Amygdala (tissue), 56 donors: ENCODE measurements at places on chromosomes 16 and 17.

DNA sequence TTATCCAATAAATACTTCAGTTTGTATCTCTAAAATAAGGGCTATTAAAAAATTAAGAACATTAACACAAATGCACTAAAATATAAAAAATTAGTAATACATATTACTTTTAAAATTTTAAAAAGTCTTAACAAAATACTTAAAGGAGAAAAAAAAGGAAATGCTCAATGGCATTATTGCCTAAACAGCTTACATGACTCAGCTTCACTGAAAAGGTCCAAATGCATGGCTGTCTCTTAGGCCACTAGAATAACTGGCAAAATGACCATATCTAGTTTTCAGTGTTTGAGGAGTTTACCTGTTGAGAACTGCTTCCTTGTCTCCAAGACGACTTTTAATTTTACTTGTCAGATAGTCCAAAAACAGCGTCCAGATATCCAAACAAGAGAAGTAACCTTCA, 66.0 kb downstream of the XPO6 start:
- DNase-seq, result no peak

DNA sequence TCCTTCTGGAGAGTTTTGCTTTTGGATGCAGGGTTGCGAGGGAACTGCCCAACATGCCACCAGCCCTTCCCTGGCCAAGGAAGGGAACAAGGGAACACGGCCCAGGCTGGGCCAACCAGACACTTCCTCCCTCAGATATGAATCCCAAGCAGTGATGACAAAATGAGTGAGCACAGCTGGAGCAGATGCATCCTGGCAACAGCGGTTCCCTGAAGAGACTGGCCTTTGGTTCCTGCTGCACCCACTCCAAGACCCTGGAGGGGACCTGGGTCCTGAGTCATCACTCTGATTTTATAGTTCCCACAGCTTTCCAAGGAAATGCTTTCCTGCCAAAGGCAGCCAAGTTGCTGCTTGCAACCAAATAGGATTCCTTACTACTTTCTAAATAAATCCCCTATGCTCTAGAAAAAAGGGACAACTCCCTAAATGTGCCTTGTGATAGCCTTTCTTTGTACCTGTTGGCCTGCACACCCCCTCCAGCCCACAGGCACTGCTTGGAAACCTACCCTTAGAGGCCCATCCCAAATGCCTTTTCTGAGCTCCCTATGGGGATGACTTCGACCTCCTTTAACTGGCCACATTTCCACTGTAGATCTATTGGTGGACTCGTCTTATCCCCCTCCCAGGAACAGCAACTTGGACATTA, 5.3 kb downstream of the ST3GAL2 start:
- DNase-seq, result no peak

DNA sequence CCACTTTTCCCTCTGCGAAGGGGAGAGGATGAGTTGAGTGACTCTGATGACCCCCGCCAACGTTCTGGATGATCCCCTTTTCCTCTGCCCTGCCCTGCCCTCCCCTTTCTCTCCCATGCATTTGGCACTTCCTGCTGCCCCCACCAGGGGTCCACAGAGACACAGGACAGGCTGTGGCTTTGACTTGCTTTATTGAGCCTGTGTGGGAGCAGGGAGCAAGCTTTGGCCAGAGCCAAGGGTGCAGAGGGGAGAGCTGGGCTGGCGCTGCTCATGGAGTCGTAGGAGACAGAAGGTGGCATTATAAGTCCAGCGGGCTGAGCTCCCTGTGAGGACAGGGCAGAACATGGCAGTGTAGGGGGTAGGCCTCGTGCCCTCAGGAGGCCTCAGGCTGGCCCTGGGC, 1.6 kb downstream of the PPY start:
- DNase-seq, result no peak

GRCh38 chr17:18158022-18158600, 25.5 kb upstream of the ALKBH5 start:
- peak; percentile 20 for DNase-seq

- no peak for DNase-seq
Measured at GRCh38 chr17:65515959-65516948, 45.2 kb downstream of the AXIN2 start.

- no peak for DNase-seq
Measured at GRCh38 chr17:66583112-66583748, 251.7 kb upstream of the CACNG5 start.

DNA sequence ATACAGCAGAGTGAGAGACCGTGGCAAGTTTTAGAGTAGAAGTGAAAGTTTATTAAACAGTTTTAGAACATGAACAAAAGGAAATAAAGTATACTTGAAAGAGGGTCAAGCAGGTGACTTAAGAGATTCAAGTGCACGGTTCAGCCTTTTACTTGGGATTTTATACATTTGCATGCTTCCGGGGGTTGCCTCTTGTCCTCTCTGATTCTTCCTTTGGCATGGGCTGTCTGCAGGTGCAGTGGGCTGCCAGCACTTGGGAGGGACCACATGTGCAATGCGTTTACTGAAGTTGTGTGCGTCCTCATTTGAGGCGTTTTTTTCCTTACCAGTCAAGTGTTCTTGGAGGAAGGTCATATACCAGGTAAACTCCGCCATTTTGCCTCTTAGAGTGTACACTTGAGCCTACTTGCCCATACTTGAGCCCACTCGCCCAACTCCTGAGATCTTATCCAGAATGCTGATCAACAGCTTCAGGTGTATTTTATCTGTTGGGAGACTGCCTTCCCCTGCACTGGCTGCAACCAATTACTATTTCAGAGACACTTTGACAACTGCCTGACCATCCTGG, 195.2 kb downstream of the IRX5 start:
- no peak for DNase-seq

DNA sequence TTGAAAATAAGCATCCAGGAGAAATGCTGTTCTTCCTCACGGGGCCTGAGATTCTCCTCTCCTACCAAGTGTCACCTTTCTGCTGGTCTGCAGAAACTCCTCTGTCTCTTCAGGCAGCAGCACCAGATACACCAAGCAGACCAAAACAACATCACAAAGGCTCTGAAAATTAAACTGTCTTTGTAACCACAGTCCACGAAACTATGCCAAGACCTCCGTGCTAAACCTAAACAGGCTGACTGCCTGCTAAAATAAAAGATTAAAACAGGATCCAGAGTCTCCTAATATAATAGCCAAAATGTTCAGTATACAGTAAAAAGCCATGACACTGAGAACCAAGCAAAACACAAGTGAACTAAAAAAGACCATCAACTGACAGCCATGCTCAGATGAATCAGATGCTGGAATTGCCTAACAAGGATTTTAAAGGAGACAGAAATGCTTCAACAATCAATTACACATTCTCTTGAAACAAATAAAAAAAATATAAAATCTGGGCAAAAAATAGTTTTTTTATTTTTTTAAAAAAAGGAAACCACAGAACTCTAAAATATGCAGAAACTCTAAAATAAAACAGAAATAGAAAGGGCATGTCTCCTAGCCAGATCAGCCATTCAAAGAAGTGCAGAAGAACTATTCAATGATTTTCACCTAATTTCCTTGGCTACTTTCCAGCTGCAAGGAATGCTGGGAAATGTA, 50.3 kb upstream of the TOX3 start:
- no peak for DNase-seq
